Esophagus squamous epithelium (tissue), 5 donors: ENCODE measurements at places on chromosomes 16 and 17. TPM values are rescaled to one million over a fixed set of nuclear protein-coding genes. Genes with fewer than 3 reads are reported as not detected.

DNA sequence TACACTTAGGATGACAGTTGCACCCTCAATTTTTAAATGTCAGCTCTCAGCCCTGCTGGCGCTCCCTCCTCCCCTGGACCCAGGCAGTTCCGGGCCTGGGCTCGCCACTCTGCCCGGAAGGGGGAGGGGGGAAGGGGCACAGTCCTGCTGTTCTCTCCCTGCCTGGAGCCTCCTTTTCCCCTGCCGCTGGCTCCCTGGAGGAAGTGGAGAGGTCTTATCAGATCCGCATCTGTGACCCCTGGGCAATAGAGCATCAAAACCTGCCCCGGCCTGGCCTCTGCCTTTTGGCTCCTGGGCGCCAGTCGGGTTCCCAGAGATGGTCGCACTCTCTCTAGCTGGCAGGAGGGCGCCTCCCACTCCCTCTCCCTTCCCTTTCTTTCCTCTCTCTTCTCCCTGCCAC is 149.3 kb downstream of the IRF8 start:
- no peak for DNase-seq

DNA sequence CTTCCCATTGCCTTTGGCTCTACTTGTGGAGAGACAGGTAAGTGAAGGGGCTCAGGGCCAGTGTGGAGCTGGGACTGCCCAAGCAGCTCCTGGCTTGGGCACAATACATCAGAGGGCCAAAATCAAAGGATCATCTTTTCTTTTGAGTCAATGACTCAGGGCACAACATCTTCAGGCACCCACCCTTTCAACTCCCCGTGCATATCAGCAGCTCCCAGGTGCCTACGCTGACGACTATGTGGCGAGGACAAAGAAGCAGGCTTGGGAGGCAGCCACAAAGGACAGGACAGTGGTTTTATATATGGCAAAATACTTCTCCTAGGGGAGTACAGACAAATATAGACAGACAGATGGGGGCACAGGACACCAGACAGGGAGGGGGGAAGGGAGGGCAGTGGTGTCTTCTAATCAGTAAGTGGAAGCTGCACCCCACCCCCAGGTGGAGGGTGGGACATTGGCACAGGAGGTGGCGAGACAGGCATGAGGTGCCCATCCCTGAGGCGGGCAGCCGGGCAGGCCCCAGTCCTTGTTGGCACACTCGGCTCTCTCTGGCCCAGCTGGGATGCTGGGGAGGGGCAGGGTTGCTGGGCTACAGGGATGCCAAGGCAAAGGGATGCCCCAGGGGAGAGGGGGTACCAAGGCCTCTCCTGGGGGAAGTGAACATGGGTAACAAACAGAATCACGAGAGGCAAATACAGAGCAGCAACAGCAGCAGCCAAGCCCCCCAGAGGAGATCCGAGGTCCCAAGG is 7.7 kb upstream of the ARL5C start:
- DNase-seq: no peak

DNA sequence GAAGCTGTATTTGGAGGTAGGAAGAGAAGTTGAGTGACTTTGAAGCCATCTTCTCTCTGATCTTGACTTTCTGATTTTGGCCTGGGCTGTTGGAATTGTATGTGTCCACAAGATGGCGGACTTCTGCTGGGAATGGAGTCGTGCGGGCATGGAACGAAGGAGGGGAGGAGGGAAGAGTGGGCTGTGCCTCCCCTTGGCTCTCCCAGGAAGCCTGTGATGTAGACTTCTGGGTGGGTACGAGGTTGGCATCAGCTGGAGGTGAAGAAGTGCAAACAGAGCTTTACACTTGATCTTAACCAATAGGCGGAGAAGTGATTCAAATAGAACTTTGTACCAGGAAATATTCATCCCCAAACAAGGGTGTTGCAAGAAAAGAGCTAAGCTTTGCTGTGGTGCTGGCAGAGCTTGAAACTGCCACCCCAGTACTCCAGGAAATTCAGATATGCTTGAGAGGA is 7.4 kb upstream of the TMEM220 start:
- DNase-seq: no peak

DNA sequence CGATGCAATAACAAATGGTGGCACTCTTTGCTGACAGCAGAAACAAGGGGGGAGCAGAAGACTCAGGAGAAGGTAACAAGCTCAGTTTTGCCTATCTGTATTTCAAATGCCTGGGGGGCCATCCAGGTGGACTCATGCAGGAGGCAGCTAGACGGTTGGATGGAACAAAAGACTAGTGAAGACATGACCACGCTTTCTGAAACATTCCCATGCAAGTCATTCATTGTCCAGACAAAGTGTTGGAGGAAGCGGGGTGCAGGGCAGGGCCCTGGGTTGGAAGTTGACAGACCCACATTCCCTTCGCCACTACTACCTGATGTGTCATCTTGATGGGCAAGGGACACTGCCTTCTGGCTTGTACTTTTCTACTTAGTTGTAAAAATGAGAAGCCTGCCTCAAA is 29.8 kb upstream of the CRYBA1 start:
- no peak for DNase-seq

DNA sequence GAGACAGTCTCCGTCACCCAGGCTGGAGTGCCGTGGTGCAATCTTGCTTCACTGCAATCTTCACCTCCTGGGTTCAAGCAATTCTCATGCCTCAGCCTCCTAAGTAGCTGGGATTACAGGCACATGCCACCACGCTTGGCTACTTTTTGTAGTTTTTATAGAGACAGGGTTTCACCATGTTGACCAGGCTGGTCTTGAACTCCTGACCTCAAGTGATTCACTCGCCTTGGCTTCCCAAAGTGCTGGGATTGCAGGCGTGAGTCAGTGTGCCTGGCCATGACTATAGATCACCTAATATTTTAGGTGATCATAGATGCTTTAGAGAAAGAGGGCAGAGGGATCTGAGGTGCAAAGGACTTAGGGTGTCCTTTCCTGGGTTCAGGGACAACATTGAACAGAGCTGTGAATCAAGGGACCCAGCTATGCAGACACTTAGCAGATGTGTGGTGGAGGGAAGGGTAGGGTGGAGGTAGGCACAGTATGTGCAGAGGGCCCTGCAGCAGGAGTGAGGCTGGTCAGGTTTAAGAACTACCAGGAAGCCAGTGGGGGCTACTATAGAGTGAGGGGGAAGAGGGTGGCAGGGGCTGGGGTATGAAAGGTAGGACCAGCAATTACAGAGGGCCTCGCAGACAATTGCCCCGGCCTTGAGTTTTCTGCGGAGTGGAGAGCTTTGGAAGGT is 116.5 kb downstream of the CMIP start:
- DNase-seq: no peak

DNA sequence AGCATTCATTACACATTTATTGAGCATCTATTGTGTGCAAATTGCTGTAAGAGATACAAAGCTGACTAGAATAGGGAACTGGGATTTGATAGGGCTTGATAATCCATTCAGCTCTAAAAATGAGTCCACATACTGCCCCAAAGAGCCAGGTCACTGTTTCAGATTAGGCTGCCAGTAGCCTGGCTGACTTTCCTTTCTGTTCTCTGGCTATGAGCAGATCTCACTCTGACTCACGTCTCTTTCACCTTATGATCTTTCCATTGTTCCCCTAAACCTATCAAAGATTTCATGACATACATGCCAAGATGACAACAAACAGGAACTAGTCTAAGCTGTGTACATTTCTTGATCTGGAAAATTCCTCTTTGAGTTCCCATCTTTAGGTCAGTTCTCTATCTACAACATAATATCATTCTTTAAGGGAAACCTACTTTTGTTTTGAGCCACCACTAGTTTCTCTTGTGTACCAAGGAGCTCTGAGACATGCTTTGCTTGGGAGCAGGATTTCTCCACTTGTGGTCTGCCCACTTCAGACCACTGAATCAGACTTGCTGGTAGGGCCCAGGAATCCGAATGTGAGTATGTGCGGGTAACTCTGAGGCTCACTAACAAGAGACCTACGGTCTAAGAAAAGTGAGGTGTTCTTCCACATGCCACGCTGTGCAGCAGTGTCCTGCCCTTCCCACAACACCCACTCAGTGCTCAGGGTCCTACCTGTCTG is 40.9 kb upstream of the ICAM2 start:
- DNase-seq: no peak

DNA sequence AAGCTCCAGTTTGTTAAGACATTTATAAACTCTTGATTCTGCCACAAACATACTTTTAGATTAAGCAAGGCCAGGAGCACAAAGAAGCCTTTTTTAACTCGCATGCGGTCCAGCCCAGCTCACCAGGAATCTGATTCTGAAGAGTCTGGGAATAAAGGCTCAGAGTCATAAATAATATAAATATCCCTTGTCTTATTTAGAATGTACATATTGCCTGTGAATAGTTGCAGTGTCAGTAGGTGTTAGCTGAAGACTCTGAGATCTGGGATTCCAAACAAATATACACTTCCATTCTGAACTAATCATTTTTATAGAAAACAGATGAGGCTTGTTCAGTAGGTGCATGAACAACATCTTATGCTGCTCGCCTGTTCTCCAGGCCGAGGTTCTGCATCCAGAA is 59.1 kb upstream of the ELAC2 start:
- no peak for DNase-seq

- no peak for DNase-seq
Measured at GRCh38 chr16:19288872-19289799, 3.6 kb downstream of the CLEC19A start.

DNA sequence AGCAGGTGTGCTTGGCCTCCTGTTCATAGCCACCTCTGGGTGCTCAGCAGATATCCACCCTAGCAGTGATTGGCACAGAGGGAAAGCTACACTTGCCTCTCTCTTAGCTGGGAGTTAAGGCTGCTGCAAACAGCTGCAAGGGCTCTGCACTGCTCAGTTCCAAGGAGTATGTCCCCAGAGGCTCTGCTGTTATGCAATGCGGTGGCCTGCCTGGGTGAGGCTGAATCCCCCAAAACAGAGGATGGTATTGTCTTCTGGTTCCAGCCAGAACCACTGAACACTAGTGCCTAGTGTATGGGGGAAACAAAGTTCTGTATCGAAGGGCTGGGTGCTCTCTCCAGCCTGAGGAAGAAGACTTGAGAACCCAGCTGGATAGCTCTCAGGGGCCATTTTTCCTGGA is 16.8 kb downstream of the TMEM94 start:
- no peak for DNase-seq

DNA sequence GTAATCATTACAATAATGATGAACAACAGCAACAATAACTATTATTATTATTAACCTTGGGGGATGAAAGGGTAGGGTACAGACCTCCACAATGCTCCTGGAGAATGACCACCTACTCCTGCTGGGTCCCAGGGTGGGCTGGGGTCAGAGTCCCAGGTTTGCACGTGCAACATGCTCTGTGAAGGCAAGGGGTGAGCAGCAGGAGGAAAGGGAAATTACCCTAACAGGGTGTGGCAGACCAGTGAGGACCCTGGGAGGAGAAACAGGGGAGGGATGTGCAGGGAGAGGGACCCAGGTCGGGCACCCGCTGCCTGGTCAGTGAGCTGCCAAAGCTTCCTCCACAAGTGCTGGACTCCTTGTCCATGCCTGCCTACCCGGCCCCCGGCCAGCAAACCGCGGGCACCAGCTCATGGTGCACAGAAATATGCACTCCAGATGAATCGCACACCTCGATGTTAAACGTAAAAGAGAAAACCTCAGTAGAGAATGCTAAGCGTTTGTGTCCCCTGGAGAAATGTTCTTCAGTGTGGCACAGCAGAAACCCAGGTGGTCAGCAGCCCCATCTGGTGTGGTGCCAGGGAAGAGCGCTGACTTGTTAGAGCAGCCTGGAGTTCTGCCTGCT is 767.1 kb downstream of the KCNJ18 start:
- no peak for DNase-seq

DNA sequence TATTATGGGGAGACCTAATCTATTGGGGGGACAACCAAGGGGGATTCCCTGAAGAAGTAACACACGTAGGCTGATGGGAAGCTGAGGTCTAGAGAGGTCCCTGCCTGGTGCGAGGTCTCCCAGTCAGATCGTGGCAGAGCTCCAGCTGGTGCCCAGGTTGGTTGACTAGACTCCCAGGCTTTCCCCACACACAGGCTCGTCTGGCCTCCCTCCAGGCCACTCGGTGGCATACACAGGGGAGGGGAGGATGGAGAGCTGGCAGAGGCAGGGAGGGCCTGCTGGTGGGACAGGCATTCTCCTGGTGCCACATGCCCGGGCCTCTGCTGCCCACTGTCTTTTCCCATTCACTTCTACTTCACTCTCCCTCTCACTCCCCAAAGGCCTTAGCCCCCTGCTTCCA is 8.5 kb upstream of the SOCS3 start:
- no peak for DNase-seq

GRCh38 chr16:30663820-30664219 is 5.6 kb downstream of the FBRS start:
- no peak for DNase-seq

DNA sequence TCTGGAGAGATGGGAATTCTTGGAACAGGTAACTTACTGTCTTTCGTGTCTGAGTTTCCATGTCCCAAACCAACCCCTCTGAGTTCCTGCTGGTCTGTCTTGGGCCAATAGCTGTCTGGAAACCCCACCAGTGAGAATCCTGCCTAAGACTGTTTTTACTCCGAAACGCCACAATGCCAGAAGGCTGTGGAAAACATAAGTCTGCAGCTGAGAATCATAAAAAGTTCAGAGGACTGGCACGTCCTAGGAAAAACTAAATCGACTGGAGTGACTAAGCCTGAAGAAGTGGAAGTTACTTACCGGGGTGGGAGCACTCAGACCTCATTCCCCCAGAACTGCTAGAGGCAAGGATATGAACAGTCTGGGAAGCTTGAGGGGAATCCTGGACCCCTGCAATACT is 13.3 kb downstream of the LRRC75A start:
- DNase-seq: no peak

GRCh38 chr17:82317394-82318168 is at the start of gene CD7:
Gene CD7, minus strand, starts transcription at chr17:82317608. Its CDS starts 113 bp downstream, at chr17:82317495.
- DNase-seq: no peak

Gene SCIMP
- total RNA-seq: 0.57 TPM

Gene NEUROD2
- total RNA-seq: not detected

Gene SKAP1
- total RNA-seq: 3.4 TPM

Gene MATCAP1
- total RNA-seq: 8.8 TPM

Gene DYNLRB2
- not detected for total RNA-seq

Gene P2RX5
- total RNA-seq: 0.38 TPM

Gene PRMT7
- 15.2 TPM for total RNA-seq

Gene DHRS7C
- total RNA-seq: not detected

Gene RPTOR
- 27.8 TPM for total RNA-seq

Gene KRTAP2-2
- not detected for total RNA-seq

Gene MNT
- 20.1 TPM for total RNA-seq
